NCI-H1105 (cell line): ENCODE measurements at places on chromosomes 5 and 9.

- DNase-seq, result no peak
Measured at GRCh38 chr9:85453850-85454249, 287.9 kb downstream of the AGTPBP1 start.

DNA sequence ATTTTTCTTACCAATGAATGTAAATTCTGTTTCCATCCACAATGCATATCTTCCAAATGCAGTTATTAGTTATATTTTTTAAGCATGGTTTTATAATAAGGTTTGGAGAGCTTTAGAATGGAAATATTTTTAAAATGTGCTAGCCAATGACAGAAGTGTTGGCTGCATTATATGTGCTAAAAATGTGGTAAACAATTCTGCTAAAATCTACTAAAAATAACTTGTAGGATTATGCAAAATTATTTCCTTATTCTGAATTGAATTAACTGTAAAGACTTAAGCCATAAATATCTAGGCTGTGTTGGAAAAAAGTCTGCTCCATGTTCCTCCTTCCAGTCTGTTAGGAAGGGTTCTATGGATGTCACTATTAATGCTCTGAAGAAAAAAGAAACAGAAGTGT is 503.3 kb downstream of the PRR16 start:
- no peak for DNase-seq

DNA sequence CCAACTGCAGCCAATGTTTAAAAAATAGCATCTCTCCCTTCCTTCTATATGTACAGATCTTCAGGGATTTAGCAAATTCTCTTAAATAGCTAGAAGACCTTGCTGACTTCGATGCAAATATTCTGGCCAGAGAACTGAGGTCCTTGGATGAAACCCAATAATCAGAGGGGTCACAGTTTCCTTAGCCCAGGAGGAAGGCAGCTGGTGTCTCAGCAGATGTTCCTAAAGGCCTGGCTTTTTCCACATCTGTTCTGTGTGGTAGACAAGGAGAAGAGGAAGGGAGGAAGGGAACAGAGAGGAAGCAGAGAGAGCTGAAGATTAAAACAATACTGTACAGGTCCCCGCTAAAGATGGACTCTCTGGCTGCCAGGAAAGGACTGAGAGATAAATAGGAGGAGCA is 33.1 kb downstream of the BOD1 start:
- DNase-seq, result no peak

GRCh38 chr9:84667571-84668195 is 1.8 kb upstream of the NTRK2 start:
- no peak for DNase-seq
